ENCODE measurements at places on chromosomes 1 and 21.
A peak's percentile ranks its signal among the peaks of the same experiment; 100 is the strongest.

DNA sequence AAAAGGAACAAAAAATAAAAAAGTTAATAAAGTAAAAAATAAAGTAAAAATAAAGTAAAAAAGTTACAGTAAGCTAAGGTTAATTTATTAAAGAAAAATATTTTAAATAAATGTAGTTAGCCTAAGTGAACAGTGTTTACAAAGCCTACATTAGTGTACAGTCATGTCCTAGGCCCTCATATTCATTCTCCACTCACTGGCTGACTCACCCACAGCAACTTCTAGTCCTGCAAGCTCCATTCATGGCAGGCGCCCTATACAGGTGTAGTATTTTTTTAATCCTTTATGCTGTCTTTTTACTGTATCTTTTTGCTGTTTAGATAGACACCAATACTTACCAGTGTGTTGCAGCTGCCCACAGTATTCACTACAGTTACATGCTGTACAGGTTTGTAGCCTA is 12.4 kb downstream of the ADAR start:
- DNase-seq, result peak; percentile 36

DNA sequence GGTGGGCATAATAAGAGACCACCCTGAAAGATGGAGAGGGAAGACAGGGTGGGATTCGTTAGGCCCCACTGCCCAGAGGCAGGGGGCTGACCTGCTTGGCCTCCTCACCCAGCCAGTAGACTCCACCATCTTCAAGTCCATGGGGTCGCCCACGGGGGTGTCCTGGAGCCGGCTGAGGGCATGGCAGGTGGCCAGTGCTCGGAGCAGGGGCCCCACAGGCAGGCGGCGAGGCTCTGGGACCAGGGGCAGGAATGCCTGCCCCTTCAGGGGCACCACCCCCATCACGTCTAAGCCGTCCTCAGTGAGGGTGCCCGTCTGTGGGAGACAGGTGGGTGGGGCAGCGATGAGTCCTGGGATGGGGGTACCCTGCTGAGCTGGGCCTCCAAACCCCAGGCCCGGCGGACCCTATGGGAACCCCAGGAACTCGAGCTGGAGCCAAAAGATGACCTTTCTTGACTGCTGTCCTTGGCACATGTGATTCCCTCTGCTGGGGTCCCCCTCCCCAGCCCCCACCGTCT is 13.2 kb upstream of the MFAP2 start:
- DNase-seq, result no peak

GRCh38 chr1:101302831-101303511 is 66.2 kb downstream of the S1PR1 start:
- DNase-seq, result no peak

DNA sequence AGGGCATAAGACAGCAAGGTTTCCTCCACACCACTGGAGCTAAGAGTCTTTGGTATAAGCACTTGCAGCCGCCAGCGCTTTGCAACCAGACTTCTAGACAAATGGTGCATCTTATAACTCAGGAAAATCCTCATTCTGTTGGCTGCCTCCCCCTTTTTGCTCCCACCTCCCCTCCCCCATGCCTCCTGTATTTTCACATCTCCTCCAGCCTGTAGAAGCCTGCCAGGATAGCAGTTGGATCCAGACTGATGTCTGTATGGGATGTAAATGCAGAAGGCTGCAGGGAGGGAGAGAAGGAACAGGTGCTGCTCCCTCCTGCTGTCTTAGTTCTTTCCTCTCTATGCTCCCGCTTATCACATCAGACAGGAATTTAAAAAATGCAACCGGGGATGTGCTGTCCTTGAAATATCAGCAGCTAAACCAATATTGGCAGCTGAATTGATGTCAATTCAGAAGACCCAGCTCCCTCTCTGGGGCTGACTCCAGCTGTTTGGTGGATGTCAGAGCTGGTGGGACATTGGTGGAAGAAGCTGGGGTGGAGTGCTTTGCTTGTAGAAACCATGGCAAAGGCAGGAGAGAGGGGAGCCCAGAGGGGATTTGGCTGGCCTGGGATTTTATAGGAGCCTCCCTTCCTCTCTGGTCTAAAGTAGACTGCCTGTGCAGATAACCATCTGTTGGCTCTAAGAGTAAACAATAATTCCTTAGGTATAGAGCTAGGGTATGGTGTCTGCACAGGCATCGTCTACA is 53.5 kb downstream of the NFASC start:
- DNase-seq, result no peak

DNA sequence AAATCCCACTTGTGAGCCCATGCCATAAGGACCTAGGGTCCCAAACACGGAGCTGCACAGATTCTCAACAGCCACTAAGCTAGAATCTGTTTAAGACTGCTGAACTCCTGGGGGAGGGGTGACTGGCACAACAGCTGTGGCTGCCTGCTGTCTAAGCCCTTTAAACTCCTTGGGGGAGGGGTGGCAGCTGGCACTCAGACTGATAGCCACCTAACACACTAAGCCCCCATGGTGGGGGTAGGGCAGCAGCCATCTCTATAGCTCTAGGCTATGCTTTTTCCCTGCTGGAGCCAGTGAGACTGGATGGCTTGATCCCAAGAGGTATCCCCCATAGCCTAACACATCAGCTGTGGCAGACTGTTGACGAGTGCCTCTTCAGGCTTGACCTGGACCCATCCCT is 73.3 kb upstream of the FMO3 start:
- DNase-seq, result no peak

- DNase-seq, result no peak
Observed at GRCh38 chr1:8544644-8545043, 226.7 kb downstream of the SLC45A1 start.

DNA sequence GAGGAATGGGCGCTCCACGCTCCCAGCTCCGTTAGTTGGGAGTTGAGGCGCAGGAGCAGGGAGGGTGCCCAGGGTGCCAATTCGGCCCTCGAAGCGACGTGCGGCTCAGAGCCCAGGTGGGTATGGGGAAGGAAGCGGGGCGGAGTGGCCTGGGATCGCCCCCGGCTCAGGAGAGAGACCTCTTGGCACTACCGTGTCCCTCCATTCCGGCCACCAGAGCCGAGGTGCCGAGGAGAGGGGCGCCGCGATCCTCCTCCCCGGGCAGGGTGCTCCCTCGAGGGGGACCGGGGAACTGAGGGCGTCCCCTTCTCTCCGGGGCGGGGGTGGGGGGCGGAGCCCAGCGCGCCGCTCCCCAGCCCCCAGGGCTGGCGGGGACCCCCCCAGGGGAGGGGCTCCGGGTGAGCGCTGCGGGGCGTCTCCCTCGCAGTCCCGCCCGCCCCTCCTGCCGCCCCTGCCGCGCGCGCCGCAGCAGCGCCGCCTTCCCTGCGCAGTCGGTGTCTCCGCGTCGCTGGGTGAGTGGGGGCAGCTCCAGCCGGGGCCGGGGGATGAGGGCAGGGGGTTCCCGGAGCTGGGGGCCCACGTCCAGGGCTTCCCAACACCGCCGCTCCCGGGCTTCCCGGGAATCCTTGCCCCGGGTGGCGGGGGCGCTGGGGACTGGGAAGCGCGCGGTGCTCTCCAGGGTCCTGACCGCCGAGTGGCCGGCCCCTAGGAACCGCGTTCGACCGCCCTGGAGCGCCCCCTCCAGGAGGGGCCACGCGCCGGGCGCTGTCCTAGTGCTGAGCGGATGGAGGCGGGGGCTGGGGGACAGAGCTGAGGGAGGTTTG is at the start of gene HPCA:
HPCA (plus strand) TSS at position 488 of the 824 bp plus-strand sequence. CDS start 2,408 bp downstream, outside the sequence.
- DNase-seq, result no peak

DNA sequence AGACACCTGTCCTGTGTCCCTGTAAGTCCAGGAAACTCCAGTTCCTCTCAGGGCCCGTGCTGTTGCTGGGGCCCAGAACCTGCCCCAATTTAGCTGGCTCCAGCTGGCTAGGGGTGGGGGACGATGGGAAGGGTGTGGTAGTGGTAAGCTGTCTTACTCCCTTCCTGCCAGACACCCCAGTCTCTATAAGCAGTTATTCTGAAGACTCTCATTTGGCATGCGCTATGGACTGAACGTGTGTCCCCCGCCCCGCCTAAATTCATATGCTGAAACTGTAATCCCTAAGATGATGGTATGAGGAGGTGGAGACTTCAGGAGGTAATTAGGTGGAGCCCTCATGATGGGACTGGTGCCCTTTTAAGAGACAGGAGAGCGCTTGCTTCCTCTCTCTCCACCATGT is 82.0 kb downstream of the MAP3K7CL start:
- no peak for DNase-seq

DNA sequence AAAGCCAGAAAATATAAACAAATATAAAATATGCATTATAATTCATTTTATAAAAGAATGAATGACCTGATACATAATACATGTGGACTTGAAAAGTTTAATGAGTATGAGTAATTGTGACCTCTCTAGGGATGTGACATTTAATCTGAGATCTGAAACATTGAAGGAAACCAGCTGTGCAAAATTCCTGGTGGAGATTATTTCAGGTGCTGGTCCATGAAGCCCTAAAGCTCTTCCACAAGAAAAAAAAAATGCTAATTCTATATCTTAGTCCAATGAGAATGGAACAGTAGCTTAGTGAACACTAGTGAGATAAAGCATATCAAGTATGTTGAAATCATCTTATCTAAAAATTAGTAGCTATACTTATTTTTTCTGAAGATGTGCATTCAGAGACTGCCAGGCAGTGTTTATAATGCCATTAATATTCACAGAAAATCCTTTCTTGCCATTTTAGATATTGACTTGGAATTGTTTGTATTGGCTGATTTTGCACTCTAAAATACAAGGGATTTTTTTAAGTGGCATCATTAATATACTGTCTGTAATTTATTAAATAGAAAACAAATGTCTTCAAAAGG is 1485.9 kb downstream of the PLA2G4A start:
- no peak for DNase-seq

DNA sequence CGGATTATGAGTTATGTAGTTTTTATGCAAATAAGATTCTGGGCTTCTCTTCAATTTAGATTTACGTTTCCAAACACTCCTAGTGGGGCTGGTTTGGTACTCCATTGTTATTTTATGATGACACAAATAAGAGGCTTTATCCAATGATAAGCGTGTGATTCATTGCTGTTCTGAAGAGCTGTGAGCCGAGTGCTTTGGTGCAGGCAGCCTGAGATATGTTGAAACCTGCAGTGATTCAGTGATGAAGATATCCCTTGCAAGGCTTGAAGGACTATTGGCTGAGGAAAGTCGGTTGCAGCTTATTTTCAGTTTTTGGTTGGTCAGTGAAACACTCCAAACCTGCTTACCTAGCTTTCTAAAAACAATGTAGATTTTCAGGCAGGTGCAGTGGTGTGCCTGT is 112.2 kb downstream of the RYR2 start:
- DNase-seq, result peak; percentile 8

GRCh38 chr1:67571406-67571805 is 113.6 kb upstream of the GADD45A start:
- DNase-seq, result no peak

GRCh38 chr1:51445351-51446090 is 73.5 kb downstream of the EPS15 start:
- DNase-seq, result no peak

GRCh38 chr21:38301321-38302214 is 44.8 kb downstream of the KCNJ15 start:
- no peak for DNase-seq

- DNase-seq, result no peak
Observed at GRCh38 chr21:16504281-16504680, 774.5 kb downstream of the USP25 start.

- DNase-seq, result peak; percentile 44
Observed at GRCh38 chr1:155688324-155689080, at the start of gene YY1AP1. Gene YY1AP1, minus strand, starts transcription at chr1:155688774. Its CDS starts 8,338 bp downstream, at chr1:155680436.

DNA sequence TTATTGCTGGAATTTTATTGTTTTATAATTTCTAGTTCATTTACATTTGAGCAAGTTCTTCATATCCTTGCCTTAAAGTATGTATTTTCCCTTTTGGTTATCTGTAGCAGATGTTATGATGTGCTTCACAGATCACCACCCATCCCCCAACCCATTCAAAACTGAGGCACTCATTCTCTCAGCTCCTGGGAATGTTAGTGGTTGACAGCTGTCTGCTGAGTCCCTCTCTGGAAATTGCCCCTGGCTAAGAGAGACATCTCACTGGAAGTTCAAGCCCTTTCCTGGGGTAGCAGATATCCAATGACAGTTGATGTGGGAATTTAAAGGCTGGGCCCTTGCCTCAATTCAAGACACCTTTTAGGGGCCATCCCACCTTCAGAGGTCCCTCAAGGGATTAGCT is 4.3 kb upstream of the DPYD start:
- no peak for DNase-seq

DNA sequence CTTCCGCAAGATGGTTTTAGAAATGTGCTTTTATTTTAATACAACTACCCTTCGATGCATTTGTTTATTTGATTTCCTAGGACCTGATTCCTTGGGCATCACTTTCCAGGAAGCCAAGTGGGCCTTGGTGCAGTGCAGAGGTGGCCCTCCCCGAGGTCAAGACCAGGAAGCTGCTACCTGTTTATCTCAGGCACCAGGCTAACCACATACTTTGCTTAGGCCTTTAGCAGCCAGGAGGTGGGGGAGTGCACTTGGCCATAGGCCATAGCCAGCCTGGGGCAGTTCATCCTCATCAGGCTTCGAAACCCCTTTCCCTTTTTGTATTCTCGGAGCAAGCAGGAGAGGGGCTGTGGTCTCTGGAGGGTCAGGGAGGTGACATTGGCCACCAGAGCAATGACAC is 45.4 kb downstream of the SMYD2 start:
- DNase-seq, result no peak

DNA sequence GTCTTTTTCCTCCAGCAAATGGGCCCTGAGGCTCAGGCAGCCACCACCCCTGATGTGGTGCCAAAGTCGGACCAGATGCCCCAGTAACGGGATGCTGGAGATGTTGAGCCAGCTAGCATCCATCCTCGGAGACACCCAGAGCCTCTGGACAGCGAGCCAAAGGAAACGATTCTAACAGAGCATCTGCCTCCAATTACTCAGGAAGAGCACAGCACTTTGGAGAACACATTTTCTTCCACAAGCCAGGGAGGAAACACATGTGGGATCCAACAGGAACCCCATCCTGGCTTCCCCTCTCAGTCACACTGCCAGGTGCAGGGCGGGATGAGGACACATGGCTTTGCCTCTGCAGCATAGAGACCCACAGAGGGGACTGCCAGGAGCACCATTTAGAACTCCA is 44.9 kb downstream of the C1orf198 start:
- no peak for DNase-seq

DNA sequence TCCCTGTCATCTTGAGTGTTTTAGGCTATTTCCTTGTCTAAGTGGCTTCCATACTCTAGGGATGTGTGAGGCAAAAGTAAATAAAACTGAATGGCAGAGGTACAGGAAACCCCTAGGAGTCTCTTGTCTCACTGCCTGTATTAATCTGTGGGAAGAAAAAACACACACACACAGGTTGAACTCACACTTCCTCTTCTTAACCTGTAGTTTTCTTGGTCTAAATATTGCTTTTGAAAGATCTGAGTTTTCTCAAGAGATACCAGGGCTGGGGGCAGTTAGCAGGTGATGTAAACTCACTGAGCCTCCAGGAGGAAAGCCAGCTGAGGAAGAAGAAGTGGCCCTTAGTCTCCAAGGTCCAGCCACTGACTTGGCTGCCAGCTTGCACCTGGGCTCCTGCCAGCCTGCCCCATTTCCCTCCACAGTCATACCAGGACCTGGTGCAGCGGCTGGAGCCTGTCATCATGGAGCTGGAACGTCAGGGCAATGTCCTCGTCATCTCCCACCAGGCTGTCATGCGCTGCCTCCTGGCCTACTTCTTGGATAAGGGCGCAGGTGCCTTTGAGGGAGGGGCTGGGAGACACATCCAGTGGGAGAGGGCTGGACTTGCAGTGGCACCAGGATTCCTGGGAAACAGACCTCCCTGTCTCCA is 16.9 kb downstream of the PFKFB2 start:
- DNase-seq, result no peak

- no peak for DNase-seq
Observed at GRCh38 chr21:14842601-14843000, 222.2 kb downstream of the NRIP1 start.

Measured in epithelial cell of prostate (primary cell).